Coronary artery (tissue), 2 donors: ENCODE measurements at places on chromosomes 3 and 15.

DNA sequence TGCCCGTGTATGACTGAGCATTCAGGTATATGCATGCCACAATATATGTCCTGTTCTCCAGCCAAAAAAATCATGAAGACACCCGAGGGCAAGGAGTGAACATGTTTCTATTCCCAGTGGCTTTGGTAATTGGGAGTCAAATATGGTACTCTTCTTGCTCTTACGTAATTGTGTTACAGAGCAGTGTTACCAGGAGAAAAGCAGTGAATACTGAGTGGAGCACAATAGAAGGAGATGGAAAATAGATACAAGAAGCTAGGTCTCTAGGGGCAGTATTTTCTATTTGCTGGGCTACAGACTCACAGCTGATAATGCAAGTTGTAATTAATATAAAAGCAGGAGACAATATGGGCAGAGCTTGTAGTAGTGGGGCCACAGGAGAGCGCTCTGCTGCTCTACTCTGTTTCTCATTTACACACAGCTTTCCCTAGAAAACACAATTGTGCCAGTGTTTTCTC lies 13.2 kb downstream of the MEIS2 start:
- no peak for DNase-seq

GRCh38 chr3:132406587-132406986 lies 10.7 kb upstream of the DNAJC13 start:
- no peak for DNase-seq

- no peak for DNase-seq
These were observed 20.1 kb downstream of the ALS2CL start for GRCh38 chr3:46673151-46674030.

DNA sequence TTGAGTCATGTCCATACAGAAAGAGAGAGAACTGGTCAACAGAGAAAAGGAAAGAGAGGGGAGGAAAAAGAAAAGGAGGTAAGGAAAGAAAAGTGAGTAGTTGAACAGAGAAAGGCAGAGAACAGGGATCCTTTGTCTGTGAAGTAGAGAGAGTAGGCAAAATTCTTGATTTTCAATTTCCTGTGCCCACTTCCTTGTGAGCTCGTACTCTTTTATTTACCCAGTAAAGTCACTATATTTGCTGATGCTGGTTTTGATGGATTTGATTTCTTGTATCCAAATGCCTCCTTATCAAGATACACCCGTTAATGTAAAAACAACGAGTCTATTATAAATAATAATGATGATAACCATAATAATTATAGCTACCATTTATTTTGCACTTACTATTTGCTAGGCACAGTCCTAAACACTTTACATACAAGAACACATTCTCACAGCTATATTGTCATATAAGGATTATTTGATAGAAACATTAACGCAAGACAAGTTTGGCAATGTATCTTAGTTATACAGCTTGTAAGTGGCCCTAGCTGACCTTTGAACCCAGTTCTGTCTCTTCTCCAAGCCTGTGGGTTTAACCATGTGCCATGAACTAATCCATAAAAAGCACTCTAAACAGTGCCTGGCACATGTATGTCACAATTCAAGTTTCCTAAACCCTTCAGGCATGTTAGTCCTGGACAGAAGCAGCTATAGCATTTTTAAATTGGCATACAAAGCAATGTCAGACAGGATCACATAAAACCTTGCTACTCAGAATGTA lies 6.7 kb upstream of the P2RY1 start:
- no peak for DNase-seq

GRCh38 chr3:191141728-191142127 lies 57.3 kb upstream of the OSTN start:
- no peak for DNase-seq

GRCh38 chr15:66387163-66388042 lies 691 bp downstream of the MAP2K1 start:
- peak; percentile 85 for DNase-seq

GRCh38 chr15:62306851-62307504 lies 141.9 kb upstream of the C2CD4B start:
- no peak for DNase-seq

DNA sequence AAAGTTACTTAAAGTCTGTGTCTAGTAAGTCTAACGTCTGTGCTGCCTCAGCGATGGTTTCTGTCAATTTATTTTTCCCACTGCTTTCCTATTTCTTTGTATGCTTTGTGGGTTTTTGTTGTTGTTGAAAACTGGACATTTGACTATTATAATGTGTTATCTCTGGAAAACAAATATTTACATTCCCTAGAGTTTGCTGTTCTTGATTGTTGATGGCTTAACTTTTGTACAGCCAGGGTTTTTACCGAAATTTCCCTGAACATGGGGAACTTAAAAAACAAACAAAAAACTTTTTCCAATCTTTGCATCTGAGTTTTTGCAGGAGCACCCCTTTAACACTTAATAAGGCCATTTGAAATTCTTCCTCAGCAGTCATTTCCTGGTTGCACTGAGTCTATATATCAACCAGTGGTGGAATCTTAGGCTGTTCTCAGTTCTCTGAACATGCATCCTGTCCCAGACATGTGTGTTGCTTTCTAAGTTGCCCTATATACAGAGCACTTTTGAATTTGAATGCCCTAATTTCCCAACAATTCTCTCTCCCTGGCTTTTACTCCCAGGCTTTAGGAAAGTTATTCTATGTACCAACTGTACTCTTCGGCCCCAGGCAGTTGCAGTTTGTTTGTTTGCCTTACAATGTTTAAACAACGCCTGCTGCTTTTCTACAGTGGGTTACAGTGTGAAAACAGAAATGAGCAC lies 11.8 kb upstream of the PIAS1 start:
- DNase-seq, result no peak

- DNase-seq, result no peak
These were observed 70.4 kb upstream of the C15orf39 start for GRCh38 chr15:75131269-75131643.

GRCh38 chr3:177603148-177603603 lies 405.9 kb upstream of the TBL1XR1 start:
- no peak for DNase-seq

DNA sequence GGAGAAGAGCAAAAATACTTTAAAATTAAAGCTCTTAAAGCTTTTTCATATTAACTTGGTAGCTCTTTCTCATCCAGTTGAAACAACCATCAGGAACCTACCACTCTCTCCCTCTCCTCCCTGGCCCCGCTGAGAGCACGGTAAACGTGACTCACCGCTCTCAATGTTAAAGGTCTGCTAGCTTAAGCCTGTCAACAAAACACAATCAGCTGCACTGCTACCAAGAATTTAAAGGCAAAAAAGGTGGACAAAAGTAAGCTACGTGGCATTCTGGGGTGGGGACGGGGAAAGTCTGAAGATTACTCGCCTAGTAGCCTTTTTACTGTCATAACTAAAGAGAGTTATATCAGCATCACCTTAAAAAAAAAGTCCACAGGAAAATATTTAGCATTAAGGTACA lies 8.4 kb upstream of the GP5 start:
- no peak for DNase-seq

DNA sequence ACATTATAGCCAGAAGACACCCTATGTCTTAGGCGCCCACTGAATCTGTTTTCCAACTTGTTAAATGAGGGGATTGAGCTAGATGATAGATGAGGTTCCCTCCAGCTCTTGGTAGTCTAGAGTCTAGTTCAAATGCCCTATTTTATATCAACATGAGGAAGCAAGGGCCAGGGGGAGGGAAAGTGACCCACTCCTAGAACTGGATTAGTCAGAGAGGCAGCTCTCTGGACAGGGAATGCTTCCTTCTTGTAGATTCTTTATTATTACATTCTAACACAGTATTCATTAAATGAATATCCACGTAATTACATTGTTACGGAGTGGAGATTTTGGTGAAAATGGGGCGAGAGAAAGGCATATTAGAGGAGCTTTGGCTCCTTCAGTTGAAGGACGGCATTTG lies 89.5 kb downstream of the RAD18 start:
- no peak for DNase-seq

DNA sequence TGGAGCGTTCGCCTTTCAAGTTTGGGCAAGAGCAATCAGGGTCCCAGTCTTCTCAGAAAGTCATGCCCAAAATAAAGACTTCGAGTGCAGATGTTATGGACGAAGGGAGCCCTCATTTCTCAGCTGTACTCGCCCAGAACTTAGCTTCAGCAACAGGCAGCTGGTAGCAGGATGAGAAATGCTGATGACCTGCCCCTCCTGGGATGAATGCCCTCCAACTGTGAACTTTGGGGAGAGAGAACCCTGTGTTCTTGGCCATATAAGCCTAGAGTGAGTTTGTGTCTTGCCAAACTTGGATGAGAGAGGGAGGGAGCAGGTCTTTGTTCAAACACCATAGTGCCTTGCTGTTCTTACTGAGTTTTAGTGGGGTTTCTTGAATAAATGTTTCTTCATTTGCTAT lies 400.3 kb downstream of the LRTM1 start:
- no peak for DNase-seq
